ENCODE measurements at places on chromosomes 1 and 21.

GRCh38 chr1:204915861-204916495 lies 45.3 kb downstream of the NFASC start:
- DNase-seq: no peak

DNA sequence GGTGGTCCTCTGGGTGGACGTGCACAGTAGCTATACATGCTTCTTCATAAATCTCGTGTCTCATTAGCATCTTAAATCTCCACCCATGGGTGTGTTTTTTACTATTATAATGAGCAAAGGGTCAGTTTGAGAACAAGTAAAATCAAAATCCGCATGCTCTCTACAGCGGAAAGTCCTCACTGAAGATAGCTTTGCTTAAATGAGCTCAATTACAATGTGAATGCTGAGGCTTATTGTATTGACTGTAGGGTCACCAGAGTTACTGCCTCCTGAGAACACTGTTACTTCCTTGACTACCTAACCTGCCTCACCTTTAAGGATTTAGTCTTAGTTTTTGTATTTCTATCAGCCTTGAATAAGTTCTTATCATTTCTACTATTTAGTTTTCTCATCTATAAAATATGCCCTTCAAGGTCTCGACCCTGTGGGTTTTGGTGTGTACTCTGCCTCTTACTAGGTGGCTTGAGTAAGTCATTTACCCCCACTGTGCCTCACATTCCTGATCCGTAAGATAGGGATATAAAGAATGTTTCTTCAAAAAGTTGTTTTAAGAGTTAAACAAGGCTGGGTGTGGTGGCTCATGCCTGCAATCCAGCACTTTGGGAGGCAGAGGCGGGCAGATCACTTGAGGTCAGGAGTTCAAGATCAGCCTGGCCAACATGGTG lies 7.9 kb downstream of the SLAMF7 start:
- DNase-seq: no peak

- DNase-seq: no peak
These were observed 508.3 kb upstream of the B3GALT2 start for GRCh38 chr1:193694741-193695140.

DNA sequence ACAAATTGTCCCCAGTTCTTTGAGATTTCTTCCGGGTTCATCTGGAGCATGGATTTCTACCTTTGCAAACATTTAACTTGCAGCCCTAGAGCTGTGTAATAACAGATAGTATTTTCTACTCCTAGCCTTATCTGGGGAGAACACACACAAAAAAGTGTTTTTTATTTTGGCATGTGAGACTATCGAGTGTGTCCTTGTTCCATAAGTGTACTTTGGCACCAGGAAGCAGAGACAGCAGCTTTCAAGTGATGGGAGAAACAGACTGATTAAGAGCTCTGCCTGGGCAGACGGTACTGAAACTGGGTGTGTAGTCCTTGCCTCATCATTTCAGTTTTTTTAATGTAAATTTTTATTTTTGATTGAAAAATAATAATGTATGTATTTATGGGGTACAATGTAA lies 297.4 kb downstream of the ST6GALNAC3 start:
- no peak for DNase-seq

DNA sequence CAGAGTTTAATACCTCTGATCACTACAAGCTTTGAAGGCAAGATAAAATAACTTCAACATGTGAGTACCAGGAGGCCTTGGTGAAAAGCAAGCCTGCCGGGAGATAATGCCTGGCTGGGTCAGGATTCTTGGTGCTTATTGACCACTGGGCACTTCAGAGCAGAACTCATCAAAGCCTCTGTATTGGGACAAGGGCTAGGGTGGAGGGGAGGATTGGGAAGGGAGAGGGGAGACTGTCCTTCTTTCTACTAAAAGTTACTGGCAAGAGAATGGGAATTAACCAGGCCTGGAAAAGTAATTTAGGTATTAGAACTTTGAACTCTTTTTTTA lies 35.2 kb downstream of the NEK2 start:
- DNase-seq: no peak

DNA sequence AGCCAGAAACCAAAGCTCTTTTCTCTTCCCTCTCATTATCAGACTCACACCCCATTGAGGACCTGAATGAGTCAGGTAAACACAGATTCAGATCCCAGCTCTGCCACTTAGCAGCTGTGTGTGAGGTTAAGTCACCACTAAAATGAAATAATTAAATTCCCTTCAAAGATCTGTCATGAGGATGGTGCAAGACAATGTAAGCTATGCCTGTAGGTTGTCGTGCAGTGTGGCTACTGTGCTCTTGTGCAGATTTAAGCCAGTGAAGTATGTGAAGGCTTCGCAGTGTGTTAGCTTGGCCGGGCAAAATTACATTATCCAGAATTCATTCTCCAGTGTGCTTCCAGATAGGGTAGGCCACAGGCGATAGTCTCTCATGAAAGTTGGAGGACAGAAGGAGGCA lies 13.6 kb downstream of the UBL4B start:
- DNase-seq: no peak

DNA sequence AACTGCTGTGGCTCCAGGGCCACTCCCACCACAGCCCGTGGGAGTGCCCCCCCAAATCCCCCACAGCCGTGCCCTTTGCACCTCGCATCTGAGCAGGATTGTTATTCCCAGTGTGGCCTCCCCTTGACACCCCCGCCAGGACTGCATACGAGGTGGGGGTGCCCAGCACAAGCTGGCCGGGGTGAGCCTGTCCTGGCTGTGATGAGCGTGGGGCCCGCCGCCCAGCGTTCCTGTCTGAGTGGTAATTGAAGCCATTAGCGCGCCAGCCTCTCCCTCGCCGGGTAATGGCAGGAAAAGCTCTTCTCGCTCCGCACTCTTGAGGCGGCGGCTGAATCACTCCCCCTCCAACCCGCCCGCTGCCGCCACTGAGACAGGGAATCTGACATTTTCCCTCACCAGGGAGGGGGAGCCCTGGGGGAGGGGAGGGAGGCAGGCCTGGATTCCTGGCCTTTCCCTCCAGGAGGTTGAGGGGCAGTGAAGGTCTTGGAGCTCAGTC lies 27.7 kb downstream of the PTPRF start:
- DNase-seq: peak; percentile 22

DNA sequence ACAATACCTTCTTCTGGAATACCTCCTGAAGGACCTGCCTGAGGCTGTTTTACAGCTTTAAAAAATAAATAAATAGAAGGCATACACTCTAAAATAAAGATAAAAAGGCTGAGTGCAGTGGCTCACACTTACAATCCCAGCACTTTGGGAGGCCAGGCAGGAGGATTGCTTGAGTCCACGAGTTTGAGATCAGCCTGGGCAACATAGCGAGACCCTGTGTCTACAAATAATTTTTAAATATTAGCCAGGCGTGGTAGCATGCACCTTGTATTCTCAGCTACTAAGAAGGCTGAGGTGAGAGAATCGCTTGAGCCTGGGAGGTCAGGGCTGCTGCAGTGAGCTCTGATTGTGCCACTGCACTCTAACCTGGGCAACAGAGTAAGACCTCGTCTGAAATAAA lies 75.0 kb downstream of the OSBPL9 start:
- no peak for DNase-seq

DNA sequence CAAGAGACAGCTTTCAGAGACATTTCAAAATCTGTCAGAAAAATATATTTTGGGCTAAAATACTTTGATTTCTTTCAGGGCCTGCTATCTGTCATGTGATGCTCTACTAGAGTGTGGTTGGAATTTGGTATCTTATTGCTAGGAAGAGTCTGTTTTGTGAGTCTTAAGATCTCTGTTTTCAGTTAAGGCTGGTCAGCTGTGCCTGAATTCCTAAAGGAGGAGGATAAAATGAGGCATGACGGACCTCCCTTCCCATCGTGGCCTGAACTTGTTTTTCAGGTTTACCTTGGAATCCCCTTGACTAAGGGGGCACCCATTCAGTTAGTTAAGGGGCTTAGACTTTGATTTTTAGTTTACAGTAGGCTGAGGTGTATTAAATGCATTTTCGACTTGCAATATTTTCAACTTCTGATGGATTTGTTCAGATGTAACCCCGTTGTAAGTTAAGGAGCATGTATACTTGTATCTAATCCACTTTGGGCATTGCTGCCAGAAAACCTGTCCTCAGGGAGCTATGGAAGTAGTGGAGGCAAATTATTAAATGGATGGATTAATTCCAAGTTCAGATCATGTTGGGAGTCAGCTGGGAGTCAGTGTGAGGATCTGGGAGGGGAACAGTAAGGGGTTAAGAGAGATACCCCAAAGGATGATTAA lies 18.3 kb downstream of the CAPN2 start:
- peak; percentile 25 for DNase-seq

- no peak for DNase-seq
These were observed 4.7 kb upstream of the TINAGL1 start for GRCh38 chr1:31571340-31572295.

GRCh38 chr21:16741141-16741665 lies 771.6 kb upstream of the CXADR start:
- peak; percentile 57 for DNase-seq

DNA sequence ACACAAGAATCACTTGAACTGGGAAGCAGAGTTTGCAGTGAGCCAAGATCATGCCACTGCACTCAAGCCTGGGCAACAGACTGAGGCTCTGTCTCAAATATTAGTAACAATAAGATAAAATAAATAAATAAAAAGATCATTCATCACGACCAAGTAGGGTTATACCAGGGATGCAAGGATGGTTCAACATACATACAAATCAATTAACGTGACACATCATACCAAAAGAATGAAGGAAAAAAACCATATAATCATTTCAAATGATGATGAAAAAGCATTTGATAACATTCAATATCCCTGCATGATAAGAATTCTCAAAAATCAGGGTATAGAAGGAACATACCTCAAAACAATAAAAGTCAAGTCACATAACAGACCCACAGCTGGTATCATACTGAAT lies 38.3 kb downstream of the PHTF1 start:
- no peak for DNase-seq

DNA sequence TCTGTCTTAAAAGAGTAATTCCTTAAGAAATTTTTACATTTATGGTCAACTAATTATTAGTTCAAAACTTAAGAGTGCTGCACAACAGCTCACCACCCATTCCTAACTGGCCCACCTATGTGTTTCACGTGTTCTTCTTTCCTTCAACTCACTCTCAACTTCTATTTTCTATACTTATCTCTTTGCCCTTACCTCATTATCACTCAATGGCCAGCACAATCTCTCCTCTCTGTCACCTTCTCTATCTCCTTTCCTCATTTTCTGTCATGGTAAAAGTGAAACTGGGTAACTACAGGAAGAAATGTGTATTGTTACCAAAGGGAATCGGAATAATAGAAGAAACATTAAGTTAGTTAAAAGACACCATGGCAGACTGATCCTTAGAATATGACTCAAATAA lies 43.1 kb downstream of the DENND1B start:
- DNase-seq: no peak

GRCh38 chr1:38061290-38061689 lies 14.7 kb upstream of the POU3F1 start:
- DNase-seq: no peak

DNA sequence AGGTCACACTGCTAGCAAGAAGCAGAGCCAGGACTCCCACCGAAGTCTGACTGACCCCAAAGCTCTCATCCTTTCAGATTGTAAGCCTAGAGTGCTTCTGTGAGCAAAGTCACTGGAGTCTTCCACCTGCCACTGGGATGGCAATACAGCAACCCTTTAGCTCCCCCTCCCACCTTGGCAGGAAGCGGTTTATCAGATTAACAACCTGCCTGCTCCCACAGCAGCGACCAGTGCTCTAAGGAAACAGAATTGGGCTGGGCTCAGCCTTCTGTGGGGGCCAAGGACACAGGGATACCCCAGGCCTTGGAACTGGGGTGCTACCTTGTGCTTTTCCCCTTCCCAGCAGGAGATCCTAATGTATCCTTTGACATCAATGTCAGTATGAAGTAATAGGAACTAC lies 76.0 kb downstream of the GFI1 start:
- DNase-seq: no peak

DNA sequence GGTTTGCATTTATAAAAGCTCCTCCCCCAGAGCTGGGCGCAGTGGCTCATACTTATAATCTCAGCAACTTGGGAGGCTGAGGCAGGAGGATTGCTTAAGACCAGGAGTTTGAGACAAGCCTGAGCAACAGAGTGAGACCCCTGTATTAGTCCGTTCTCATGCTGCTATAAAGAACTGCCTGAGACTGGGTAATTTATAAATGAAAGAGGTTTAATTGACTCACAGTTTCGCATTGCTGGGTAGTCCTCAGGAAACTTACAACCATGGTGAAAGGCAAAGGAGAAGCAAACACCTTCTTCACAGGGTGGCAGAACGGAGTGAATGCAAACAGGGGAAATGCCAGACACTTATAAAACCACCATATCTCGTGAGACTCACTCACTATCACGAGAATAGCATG lies 52.5 kb downstream of the ZNF684 start:
- DNase-seq: no peak

DNA sequence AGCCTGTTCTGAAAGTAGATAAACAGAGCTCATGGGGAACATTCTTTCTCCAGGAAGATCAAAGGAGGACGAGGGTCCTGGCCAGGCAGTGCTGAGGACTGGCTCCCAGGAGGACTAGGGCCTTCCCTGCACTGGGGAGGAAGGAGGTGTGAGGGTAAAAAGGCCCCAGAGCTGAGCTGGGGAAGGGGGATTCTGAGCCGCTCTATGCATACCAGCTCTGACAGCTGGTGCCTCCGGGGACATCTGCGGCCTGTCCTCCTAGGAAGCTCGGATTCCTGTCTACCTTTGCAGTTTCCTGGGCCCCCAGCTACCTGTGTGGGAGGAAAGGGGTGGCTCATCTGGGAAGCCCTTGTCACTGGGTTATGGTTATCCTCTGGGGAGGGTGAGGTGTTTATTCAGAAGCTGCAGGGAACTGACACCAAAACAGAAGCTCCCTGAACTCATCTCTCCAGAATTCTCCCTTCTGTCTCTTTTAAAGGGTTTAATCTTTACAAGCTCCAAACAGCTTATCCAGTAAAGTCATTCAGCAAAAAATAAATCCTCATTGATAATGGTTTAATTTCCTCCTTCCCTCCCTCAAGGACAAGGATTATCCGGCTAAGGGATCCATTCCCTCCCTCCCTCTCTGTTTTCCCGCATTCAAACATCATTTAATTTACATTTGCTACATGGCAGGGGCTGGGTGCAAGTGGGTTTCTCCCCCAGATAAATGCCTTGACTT lies 31.0 kb downstream of the NENF start:
- no peak for DNase-seq

GRCh38 chr1:55506740-55507577 lies 291.8 kb upstream of the USP24 start:
- DNase-seq: peak; percentile 22

GRCh38 chr1:53408013-53408754 lies 51.0 kb upstream of the DMRTB1 start:
- DNase-seq: no peak

DNA sequence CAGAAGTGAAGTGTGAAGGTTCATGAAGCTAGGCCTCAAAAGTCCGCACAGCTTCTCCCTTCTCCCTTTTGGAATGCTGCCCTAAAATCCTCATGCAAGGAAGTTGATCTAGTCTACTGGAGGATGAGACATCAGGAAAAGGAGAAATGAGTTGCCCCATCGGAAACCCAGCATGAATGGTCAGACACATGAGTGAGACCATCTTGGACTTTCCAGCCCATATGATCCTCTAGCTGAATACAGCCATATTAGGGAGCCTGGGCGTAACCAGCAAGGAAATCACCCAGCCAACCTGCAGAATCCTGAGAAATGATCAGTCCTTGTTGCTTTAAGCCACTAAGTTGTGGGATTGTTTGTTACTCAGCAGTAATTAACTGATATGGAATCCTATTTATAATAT lies 12.5 kb downstream of the DBT start:
- no peak for DNase-seq
